Spinal cord (tissue), 10 donors: ENCODE measurements at places on chromosomes 3 and 15.

DNA sequence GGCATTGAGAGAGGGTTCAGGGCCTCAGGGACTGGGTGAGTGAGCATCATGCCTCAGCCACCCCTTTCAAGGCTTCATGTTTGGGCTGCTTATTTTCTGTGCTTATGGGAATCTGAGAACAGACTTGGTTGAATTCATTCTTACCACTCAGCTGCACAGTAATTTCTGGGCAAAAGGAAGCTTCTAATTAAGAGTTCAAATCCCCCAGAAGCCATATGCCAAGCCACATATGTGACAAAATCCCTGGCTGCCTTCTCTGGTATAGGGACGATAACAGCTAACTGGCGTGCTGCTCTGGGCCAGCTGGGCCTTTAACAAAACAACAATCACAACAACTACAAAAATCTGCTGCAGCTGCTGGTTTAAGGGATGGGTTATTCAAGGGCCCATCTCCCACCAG lies 181.0 kb upstream of the ANKRD28 start:
- peak; percentile 49 for DNase-seq

- DNase-seq = no peak
Measured at GRCh38 chr3:38636881-38637280, 12.6 kb downstream of the SCN5A start.

DNA sequence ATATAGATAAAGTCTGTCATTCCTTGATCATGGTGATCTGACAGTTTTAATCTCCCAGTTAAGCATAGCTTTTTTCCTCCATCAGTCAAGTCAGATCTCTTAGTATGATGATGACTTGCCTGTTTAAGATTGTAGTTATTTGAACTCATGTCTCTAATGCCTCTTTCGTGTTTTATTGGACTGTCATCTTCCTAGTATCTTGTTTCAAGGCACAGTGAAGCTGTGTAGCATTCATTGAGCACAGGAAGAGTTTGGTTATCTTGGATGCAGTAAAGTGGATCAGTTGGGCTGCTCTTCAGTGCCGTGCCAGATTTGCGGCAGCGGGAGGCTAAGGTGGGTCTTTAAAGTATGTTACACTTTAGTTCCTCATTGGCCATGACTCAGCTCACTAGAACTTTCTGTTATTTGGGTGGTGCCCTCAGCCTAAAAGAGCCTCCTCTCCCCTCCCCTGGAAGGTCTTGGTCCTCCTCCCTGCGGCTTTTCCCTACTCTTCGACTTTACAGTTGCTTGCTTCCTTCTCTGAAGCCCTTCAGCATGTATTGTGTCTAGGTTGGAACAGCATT lies 45.7 kb upstream of the SKOR1 start:
- DNase-seq = no peak

DNA sequence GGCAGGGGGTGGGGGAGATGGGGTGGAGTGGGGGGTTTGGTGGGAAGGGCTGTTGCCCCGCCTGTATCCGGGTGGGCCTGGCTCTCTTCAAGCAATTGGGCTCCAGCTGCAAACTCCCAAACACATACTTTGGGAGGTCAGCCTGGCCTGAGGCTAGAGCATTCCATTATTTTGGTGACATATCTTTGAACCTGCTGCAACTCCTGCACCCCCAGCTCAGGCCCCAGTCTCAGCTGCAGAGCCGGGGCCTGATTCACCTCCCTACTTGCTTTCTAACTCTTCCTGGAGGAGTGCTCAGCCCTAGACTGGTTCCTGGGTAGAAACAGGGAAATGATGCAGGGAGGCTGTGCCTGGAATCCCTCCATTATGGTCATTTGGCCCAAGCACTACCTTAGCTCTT lies 140.8 kb upstream of the PRR23C start:
- DNase-seq = no peak

- no peak for DNase-seq
Measured at GRCh38 chr3:176583956-176584355, 613.3 kb downstream of the TBL1XR1 start.
